ENCODE measurements at places on chromosomes 6 and 20. TPM values are rescaled to one million over a fixed set of nuclear protein-coding genes. Genes with fewer than 3 reads are reported as not detected.

NT5DC1 gene
- 18.3 TPM for total RNA-seq

FOXQ1 gene
- total RNA-seq: 0.63 TPM

TCF21 gene
- not detected for total RNA-seq

C6orf58 gene
- total RNA-seq: 0.39 TPM

GNMT gene
- not detected for total RNA-seq

SLC22A16 gene
- not detected for total RNA-seq

ACAT2 gene
- 110 TPM for total RNA-seq

CSNK2A1 gene
- total RNA-seq: 123 TPM

KIF6 gene
- 0.11 TPM for total RNA-seq

SESN1 gene
- 4.2 TPM for total RNA-seq

CLDN20 gene
- total RNA-seq: 0.54 TPM

SEMG1 gene
- not detected for total RNA-seq

RFX6 gene
- total RNA-seq: not detected

STMND1 gene
- total RNA-seq: 0.29 TPM

MYLIP gene
- 11.4 TPM for total RNA-seq

SAMD5 gene
- total RNA-seq: 2.7 TPM

AGER gene
- total RNA-seq: 0.60 TPM

RBPJL gene
- total RNA-seq: not detected

ARMC12 gene
- total RNA-seq: not detected

Data from Daoy (cell line).